Pulmonary artery endothelial cell (primary cell): ENCODE measurements at places on chromosomes 6 and 20. TPM values are rescaled to one million over a fixed set of nuclear protein-coding genes. Genes with fewer than 3 reads are reported as not detected.

The UST gene
- 1.6 and 3.4 TPM in 2 replicates for total RNA-seq

The TBX18 gene
- total RNA-seq, result 25.9 and 26.8 TPM in 2 replicates

The NKAPL gene
- total RNA-seq, result 0.59 and 1.2 TPM in 2 replicates

The MAP7 gene
- total RNA-seq, result 0.66 and 0.74 TPM in 2 replicates

The ULBP3 gene
- total RNA-seq, result 10.5 and 12.4 TPM in 2 replicates
